ENCODE measurements at places on chromosomes 12 and 14.

- no peak for DNase-seq
- no peak overlapping the region for H3K27ac ChIP-seq
- H3K4me3 ChIP-seq = no peak overlapping the region
- no peaks in the 10 kb centered on the region for H3K36me3 ChIP-seq
- H3K4me1 ChIP-seq = no peaks in the 10 kb centered on the region
Observed at GRCh38 chr14:104206281-104206904, 68.0 kb downstream of the KIF26A start.

- H3K4me3 ChIP-seq = no peak overlapping the region
- H3K27me3 ChIP-seq = no peaks in the 10 kb centered on the region
- DNase-seq = no peak
- no peak overlapping the region for H3K27ac ChIP-seq
- H3K36me3 ChIP-seq = no peaks in the 10 kb centered on the region
Observed at GRCh38 chr12:99231031-99231430, 416.5 kb upstream of the GARIN6 start.

DNA sequence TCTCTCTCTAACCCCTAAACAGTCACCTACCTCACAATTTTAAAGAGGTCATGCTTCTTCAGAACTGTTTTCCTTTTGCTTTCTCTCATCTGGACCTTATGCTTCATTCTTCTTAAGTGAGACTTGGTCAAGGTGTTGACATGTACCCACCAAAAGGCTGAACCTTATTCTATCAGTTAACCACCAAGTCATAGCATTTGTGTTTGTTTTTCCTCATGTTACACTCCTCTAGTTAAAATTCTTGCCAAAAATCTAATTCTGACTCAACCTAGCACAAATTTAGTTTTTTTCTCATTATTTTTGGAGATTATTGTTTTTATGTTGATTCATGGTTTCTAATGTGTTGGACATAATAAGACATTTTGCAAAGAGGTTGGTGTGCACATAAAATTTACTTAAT, 578.6 kb downstream of the SLC16A7 start:
- DNase-seq = no peak
- H3K4me1 ChIP-seq = no peaks in the 10 kb centered on the region
- H3K27me3 ChIP-seq = no peaks in the 10 kb centered on the region
- H3K27ac ChIP-seq = no peak overlapping the region
- H3K36me3 ChIP-seq = no peaks in the 10 kb centered on the region

- no peaks in the 10 kb centered on the region for H3K36me3 ChIP-seq
- peak; percentile 89 for DNase-seq
- H3K4me1 ChIP-seq = peaks cover 20% of the 10 kb centered on the region
- H3K27ac ChIP-seq = peak overlapping the region; percentile 63
- no peaks in the 10 kb centered on the region for H3K27me3 ChIP-seq
Observed at GRCh38 chr12:68772714-68773113, 26.7 kb downstream of the SLC35E3 start.

- no peak for DNase-seq
- H3K4me1 ChIP-seq = 0 out of 2 replicates have a peak, but pooled peaks cover 4% of the 10 kb centered on the region
- no peak overlapping the region for H3K27ac ChIP-seq
- H3K36me3 ChIP-seq = no peaks in the 10 kb centered on the region
Observed at GRCh38 chr12:7869137-7869536, 3.6 kb downstream of the SLC2A14 start.

GRCh38 chr14:104518659-104519350, 60.8 kb upstream of the C14orf180 start:
- H3K36me3 ChIP-seq = no peaks in the 10 kb centered on the region
- no peak for DNase-seq
- H3K4me3 ChIP-seq = no peak overlapping the region

DNA sequence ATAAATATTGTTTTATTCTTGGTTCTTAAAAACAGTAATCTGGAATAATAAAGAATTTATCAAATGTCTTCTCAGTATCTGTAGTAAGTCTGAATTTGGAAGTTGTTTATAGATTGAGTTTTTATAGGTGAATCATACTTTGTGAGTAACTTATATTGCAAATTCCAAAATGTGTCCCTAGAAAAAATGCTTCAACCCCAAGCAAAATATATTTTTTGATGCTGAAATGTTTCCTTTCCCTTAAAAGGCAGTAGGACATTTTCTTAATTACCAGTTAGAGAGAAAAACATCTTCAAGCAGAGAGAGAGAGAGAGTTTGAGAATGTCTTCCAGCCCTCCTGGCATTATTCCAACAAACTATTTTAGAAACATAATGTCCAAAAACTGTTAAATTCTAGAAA, 37.9 kb downstream of the PELI2 start:
- no peak overlapping the region for H3K27ac ChIP-seq
- H3K36me3 ChIP-seq = no peaks in the 10 kb centered on the region
- no peaks in the 10 kb centered on the region for H3K27me3 ChIP-seq
- H3K4me1 ChIP-seq = no peaks in the 10 kb centered on the region
- no peak for DNase-seq
- no peak overlapping the region for H3K4me3 ChIP-seq

GRCh38 chr14:60573943-60574495, 65.1 kb downstream of the SIX6 start:
- no peak for DNase-seq
- H3K36me3 ChIP-seq = no peaks in the 10 kb centered on the region
- no peaks in the 10 kb centered on the region for H3K27me3 ChIP-seq
- H3K27ac ChIP-seq = no peak overlapping the region
- no peaks in the 10 kb centered on the region for H3K4me1 ChIP-seq

GRCh38 chr14:91154851-91155625, 41.2 kb downstream of the DGLUCY start:
- no peak overlapping the region for H3K4me3 ChIP-seq
- no peak for DNase-seq
- no peaks in the 10 kb centered on the region for H3K27me3 ChIP-seq
- no peaks in the 10 kb centered on the region for H3K4me1 ChIP-seq
- no peak overlapping the region for H3K27ac ChIP-seq
- H3K36me3 ChIP-seq = no peaks in the 10 kb centered on the region

DNA sequence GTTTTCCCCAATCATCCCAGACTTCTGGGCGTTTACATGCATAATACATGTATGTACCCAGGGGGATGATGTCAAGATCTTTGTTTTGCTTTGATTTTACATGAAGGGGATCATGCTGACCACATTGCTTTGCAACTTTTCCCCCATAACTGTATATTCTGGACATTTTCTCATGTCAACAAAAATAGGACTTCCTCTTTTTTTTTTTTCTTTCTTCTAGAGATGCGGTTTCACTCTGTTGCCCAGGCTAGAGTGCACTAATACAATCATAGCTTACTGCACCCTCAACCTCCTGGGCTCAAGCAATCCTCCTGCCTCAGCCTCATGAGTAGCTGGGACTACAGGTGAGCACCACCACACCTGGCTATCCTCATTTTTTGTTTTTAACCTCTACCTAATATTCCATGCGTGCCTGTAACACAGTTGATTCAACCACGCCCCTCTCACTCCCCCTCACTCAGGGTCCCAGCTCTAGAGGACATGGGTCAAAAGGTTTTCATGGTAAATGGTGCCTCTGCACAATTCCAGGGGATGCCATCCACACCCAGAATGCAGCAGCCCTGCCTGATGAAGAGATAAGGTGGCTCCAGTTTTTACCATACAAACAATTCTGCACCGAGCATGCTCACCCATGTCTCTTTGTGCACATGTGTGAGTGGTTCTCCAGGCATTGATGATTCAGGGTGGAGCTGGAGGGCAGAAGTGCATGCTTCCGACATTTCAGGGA, 32.0 kb upstream of the CIPC start:
- DNase-seq = peak; percentile 10
- H3K4me3 ChIP-seq = no peak overlapping the region
- no peaks in the 10 kb centered on the region for H3K36me3 ChIP-seq
- H3K27me3 ChIP-seq = no peaks in the 10 kb centered on the region
- no peak overlapping the region for H3K27ac ChIP-seq

GRCh38 chr12:66359300-66359699, 57.0 kb downstream of the HELB start:
- no peak overlapping the region for H3K4me3 ChIP-seq
- no peaks in the 10 kb centered on the region for H3K36me3 ChIP-seq
- no peak overlapping the region for H3K27ac ChIP-seq

DNA sequence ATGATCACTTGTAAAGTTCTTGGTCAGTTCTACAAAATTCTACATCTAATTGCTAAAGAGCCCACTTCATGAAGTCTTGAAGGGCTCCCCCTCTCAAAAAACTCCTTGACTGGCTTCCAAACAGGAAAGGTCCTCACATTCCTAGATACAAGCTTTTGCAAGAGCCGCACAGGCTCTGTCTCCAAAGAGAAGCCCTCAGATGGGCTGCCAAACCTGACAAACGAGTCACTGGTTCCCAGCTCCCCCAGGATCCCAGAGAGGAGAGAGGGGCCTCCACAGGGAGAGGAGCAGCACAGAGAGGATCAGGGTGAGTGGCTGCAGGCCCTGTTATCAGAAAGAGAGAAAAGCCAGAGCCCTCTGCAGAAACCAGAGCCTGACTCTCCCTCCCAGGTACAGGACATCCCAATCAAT, 5.8 kb downstream of the NID2 start:
- no peak for DNase-seq
- H3K27ac ChIP-seq = no peak overlapping the region
- no peaks in the 10 kb centered on the region for H3K36me3 ChIP-seq
- H3K4me1 ChIP-seq = no peaks in the 10 kb centered on the region
- no peak overlapping the region for H3K4me3 ChIP-seq

- H3K27me3 ChIP-seq = no peaks in the 10 kb centered on the region
- peak; percentile 33 for DNase-seq
- H3K4me3 ChIP-seq = peak overlapping the region; percentile 52
- H3K36me3 ChIP-seq = no peaks in the 10 kb centered on the region
- peak overlapping the region; percentile 8 for H3K27ac ChIP-seq
Observed at GRCh38 chr12:109153821-109154441, 37.5 kb downstream of the ACACB start.

DNA sequence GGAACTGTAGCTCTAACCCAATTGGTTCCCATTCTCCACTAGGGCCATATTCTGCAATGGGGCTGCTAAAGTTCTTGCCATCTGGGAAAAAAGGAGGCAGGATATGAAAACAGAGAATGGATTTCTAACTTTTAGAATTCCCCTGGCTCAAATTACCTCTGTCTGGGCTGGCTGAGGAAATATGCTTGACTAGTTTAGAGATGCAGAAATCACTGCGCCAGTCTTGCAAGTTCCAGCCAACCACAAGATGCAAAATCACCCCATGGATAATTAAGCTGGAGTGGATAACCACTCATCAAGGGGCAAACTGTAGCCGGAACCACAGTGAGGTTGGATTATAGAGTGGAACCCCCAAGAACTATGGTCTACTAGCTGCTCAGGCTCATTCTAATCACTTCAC, 126.3 kb downstream of the RALGAPA1 start:
- no peak for DNase-seq
- no peaks in the 10 kb centered on the region for H3K36me3 ChIP-seq
- no peak overlapping the region for H3K4me3 ChIP-seq
- no peaks in the 10 kb centered on the region for H3K27me3 ChIP-seq
- H3K4me1 ChIP-seq = peaks cover 17% of the 10 kb centered on the region

DNA sequence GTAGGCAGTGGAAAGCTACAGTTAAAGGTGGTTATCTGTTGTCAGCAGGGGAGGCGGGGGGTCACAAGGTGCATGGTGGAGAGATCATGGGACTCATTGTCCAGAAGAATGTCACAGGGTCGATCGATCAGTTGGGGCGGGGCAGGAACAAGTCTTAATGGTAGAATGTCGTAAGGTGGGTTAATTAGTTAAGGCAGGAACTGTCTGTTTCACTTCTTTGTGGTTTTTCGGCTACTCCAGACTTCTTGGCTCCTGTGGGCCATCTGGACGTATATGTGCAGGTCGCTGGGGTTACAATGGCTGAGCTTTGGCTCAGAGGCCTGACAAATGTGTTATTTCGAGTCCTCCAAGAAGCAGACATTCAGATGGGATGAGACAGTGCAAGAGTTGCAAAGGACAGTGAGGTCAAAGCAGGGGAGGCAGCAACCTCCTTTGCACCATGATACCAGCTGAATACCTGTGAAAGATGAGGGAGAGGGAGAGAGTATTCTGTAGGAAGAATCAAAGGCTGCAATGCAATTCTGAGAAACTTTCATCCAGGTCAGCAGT, 246.9 kb upstream of the TMEM132C start:
- H3K27me3 ChIP-seq = no peaks in the 10 kb centered on the region
- H3K36me3 ChIP-seq = no peaks in the 10 kb centered on the region
- no peaks in the 10 kb centered on the region for H3K4me1 ChIP-seq
- no peak overlapping the region for H3K4me3 ChIP-seq

DNA sequence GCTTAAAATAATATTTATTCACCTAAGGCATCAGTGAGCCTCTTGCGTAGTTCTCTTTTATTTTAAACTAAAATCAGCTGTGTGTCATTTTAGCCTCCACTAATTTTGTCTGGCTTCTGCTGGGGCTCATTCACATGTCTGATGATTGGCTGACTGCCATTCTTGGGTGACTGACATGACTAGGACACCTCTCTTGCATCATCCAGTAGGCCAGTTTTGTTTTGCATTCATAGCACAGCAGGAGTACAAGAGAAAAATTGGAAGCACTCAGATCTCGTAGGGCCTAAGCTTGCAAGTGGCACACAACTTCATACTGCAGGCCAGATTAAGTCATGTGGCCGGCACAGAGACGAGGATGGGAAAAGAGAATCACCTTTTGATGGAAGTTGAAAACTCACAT, 1226.5 kb downstream of the GALC start:
- no peaks in the 10 kb centered on the region for H3K36me3 ChIP-seq
- no peaks in the 10 kb centered on the region for H3K4me1 ChIP-seq
- no peak for DNase-seq
- no peak overlapping the region for H3K4me3 ChIP-seq

DNA sequence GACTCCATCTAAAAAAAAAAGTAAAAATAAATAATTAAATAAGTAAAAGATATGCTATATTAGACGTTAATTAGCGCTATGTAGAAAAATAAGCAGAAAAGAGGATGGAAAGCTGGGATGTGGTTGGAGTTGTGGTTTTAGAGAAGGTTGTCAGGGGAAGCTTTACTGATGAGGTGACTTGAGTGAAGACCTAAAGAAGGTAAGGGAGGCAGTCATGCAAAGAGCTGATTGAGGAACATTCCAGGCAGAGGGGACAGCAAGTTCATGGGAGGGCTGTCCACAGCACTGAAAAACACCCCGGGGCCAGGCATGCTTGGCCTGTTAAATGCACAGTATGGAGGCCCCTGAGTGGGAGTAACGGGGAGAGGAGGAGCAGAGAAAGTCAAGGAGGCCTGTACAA, 15.7 kb downstream of the SMAGP start:
- no peaks in the 10 kb centered on the region for H3K36me3 ChIP-seq
- no peak overlapping the region for H3K4me3 ChIP-seq
- H3K27ac ChIP-seq = no peak overlapping the region
- H3K27me3 ChIP-seq = no peaks in the 10 kb centered on the region
- H3K4me1 ChIP-seq = no peaks in the 10 kb centered on the region
- DNase-seq = no peak

DNA sequence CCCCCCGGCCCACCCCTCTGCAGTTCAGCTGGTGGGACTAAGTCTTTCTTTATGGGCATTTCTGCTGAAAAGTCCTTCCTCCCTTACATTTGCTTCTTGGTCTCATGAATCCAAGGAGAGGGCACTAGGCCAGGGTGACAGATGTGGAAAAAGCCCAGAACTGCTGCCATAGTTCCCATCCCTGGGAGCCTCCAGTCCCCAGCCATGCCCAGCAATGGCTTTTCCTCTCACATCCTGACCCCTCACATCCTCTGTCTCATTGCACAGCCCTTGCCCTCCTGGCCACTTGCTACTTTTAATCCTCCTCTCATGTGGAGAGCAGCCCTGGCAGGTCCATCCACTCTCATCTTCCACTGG, 122.5 kb downstream of the ZFP36L1 start:
- H3K36me3 ChIP-seq = no peaks in the 10 kb centered on the region
- no peak for DNase-seq
- H3K4me3 ChIP-seq = no peak overlapping the region
- H3K4me1 ChIP-seq = no peaks in the 10 kb centered on the region
- no peak overlapping the region for H3K27ac ChIP-seq

- no peak for DNase-seq
- H3K4me3 ChIP-seq = no peak overlapping the region
- no peaks in the 10 kb centered on the region for H3K4me1 ChIP-seq
Observed at GRCh38 chr12:42450248-42450647, 124.3 kb downstream of the PPHLN1 start.
